ENCODE measurements at places on chromosomes 1 and 21. TPM values are rescaled to one million over a fixed set of nuclear protein-coding genes. Genes with fewer than 3 reads are reported as not detected.

DNA sequence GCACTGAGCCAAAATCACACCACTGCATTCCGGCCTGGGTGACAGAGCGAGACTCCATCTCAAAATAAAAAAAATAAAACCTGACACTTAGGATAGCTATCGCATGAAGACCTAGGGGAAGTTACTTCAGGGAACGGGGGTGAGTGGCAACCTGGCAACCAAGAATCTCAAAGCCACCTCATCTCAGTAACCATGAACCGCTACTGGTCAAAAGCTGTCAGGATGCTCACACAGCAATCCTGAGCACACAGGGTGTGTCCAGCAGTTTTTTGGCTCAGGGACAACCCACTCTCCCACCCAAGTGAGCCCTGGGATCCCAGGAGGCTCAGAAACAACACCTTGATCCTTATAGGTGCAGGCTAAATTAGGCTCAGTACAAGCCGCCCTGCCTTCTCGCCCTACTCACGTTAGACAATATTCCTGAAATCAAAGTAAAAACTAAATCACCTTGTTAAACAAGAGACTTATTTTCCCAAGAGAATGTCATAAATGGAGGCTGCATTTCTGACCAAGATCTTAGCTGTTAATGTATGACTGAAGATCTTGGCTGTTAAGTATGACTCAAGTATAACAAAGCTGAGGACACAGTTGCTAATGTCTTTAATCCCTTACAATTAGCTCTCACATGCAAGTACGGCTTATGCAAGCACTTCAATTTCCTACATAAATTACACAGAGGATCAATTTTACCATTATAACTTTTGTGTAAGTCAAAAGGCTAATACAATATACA, 48.3 kb upstream of the NADK start:
- DNase-seq: no peak

GRCh38 chr21:24276204-24276603, 1331.1 kb downstream of the MRPL39 start:
- DNase-seq: no peak

- no peak for DNase-seq
Measured at GRCh38 chr1:161044535-161044907, 1.3 kb downstream of the USF1 start.

DNA sequence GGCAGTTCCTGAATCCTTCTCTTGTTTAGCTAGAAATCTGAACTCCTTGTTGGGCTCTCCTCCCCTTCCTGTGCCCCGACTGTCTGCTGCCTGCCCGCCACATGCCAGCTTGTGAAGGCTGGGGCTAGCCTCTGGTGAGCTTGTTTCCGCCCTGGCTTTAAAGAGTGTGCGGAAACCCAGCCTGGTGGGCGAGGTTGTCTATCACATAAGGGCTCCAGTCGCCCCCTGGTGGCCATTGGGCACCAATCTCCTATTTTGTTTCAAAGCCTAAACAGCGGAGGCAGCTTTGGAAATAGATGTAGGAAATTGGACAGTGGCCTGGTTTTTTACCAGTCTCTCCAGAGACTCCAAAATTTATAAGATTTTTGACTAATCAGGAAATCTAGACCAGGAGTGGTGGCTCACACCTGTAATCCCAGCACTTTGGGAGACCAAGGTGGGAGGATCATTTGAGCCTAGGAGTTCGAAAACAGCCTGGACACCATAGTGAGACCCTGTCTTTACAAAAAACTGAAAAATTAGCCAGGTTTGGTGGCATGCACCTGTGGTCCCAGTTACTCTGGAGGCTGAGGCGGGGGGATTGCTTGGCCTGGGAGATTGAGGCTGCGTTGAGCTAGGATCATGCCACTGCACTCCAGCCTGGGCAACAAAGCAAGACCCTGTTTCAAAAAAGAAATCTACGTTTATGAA, 9.8 kb downstream of the ATP8B2 start:
- DNase-seq: no peak

GRCh38 chr1:150567341-150567716, 12.1 kb downstream of the MCL1 start:
- no peak for DNase-seq

DNA sequence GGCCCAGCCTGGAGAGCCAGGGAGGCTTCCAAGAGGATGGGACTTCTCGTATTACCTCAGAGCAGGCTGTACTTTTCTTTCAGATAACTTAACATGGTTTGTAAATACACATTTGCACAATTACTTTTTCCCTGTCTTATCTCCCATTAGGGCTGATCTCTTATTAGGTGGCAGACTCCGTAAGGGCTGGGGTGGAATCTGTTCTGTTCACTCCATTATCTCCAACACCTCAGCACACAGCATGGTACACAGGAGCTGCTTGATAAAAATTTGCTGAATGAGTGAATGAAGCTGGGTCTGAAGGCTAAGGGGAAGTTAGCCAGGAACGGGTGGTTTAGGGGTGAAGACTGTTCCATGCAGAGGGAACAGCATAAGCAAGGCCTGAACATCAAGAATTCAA, 48.9 kb downstream of the LDLRAD2 start:
- DNase-seq: no peak

DNA sequence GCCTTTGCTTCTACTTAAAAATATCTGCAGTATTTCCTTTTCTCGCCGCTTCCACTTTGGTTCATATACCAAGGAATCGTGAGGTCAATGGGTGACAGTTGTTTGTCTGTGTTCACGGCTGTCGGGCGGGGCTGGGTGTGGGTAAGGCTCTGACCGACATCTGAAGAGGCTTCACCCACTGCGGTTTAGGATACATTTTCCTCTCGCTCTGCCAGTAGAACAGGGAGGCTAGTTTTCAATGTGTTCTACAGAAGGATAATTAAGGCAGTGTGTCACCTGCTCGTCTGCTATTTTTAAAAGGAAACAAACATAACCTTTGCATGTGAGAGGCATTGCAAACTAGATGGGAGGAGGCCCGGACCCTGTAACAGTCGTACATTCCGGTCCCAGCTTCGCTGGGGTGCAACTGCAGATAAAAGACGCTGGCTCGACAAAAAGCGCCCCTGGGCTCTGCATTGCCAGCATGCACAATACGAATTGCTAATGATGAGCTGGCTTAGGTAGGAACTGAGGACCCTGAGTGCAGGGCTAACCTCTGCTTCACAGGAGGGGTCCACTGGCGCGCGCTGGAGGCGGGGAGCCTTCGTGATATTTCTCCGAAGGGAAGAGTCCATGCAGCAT, 8.5 kb upstream of the ERG start:
- no peak for DNase-seq

GRCh38 chr21:38499296-38499695, 1.0 kb upstream of the ERG start:
- DNase-seq: no peak

DNA sequence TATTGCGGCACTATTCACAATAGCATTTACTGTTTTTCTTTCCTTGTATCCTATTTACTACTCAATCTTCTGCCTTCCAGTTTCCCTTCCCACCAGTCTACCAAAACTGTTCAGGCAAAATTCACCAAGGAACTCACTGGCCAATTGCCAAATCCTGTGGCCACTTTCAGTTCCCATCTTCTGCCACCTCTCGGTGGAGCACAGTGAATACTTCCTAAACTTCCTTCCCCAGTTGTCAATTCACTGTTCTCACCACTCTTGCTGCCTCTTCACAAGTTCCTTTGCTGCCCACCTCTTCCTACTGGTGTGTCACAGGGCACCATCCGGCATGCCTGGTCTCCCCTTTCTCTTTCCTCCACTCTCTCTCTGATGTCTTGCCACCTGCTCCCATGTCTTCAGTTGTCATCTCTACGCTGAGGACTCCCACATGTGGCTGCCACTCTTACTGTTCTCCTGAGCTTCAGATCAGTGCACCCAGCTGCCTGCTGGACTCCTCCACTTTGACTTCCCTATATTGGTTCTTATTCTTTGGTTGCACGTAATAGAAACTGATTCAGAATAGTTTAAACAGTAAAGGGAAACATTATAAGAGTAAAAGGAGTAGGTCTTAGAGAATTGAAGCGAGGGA, 114.4 kb downstream of the PIK3R3 start:
- DNase-seq: no peak

GRCh38 chr1:10818262-10819197, 22.1 kb upstream of the CASZ1 start:
- DNase-seq: no peak

GRCh38 chr1:98555814-98556213, 105.7 kb upstream of the SNX7 start:
- DNase-seq: no peak

Gene C4BPB
- 0.62 TPM for total RNA-seq

DNA sequence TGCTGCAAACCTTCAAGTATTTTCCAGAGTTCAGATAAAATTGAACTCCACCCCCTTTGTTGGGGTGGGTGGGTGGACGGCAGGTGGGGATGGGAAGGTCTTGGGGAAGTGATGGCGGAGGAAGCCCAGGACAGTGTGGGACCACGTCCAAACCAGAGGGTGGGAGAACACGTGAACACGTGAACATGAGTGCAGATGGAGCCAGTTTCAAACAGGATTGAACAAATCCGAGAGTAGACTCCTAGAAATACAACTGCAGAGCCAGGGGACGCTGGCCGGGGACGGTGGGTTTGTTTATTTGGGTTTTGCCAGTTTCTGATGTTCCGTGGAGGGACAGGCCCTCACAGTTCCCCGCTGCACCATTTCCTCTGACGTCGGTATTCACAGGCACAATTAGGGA, 2.9 kb downstream of the KRTAP10-2 start:
- no peak for DNase-seq

Gene MXRA8
- 96.0 TPM for total RNA-seq

GRCh38 chr1:94628499-94628843, 86.9 kb upstream of the F3 start:
- DNase-seq: no peak

DNA sequence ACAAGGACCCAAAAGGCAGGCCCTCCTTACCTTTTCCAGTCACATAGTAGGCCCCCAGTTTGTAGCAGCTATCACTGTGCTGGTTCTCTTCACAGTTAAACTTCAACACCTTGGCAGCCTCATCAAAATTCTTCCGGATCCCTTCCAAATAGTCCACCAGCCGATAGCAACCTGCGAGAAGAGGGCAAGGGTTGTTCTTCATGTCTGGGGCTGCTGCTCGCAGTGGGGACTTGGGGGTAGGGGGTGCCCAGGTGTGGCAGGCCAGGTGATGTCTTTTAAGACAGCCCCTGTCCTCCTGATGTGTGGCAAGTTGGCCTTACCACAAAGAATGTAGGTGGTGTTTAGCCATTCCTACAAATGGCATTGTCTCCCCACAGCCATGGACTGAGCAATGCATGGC, 5.5 kb downstream of the COA7 start:
- no peak for DNase-seq

DNA sequence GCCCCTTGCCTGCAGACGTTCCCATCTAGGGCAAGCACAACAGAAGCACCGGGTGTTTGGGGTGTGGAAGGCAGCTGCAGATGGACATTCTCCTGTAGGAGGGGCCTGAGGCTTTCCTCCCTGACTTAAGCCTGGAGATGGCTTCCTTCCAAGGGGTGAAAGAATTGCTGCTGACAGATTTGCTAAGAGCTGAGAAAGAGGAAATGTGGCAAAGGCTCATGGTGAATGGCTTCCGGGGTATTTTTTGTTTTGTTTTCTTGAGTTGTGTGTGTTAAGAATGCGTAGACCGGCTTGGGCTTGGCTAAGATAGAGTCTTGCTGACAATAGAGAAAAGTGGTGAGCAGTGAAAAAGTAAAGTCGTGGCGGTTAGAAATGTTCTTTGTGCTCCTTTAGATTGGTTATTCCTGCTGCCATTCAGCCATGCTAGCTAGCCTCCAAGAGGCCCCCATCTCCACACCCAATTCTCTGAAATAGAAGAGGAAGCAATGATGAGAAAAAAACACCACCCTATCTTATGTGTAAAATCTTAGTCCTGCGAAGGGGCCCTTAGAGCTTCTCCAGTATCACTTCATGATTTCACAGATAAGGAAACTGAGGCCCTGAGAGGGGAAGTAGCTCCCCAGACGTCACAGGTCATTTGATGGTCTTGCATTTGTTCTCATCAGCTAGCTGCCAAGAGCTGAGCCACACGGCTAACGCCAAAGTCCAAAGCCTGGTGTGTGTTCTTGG, 36.9 kb downstream of the EIF2D start:
- DNase-seq: no peak

Gene OPRD1
- 5.4 TPM for total RNA-seq

GRCh38 chr1:151347523-151348246, 633 bp upstream of the RFX5 start:
- DNase-seq: no peak

DNA sequence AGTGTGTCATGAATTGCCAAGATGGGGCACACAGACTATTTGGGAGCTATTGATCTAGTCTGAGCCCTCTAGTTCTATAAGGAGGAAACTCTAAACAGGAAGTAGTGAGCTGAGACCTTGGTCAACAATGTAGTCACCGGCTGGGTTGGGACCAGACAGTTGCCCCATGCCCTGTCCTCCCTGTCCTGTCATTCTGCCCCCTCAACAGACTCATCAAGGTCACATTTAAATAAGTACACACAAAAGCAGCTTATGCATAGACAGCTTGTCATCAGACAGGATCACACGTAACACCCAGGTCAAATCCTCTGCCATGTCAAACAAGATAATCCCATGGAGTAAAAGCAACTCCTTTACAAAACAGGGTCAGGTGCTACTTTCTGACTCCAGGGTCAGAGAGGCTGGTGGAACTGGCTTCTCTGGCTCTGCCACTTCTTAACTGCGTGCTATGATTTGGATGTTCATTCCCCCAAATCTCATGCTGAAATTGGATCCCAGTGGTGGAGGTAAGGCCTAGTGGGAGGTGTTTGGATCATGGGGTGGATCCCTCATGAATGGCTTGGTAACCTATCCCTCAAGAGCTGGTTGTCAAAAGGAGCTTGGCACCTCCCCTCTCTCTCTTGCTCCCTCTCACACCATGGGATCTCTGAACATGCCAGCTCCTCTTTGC, 128.9 kb downstream of the HIVEP3 start:
- no peak for DNase-seq

DNA sequence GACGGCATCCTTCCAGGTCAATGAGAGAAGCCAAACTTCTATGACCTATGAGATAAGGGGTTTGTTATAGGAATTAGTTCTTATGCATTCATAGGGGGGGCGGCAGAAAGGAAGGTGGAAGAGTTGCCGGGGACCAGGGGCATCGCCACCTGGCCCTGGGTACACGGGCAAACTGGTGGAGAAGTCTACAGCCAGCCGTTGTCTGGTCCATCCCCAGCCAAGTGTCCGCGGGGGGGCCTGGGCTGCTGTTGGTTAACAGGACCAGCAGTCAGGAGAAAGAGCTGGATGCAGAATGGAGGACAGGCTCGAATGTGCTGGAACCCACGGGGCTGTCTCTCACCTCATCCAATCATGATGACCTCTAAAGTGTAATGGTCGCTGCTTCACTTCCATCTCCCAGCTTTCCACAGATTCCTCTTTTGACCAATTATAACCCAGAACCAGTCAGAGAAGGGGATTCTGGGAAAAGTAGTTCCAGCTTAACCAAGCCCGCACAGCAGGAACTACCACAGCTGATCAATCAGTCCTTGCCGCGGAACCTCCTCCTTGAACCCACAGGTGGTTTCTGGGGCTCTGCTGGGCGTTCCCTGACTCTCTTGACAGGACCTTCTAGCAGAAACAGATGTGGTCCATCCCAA, 17.8 kb downstream of the TMEM51 start:
- DNase-seq: no peak

Data from Panc1 (cell line).